Osteoblast (primary cell): ENCODE measurements at places on chromosomes 5 and 9.

GRCh38 chr9:33320568-33321261 is 30.4 kb downstream of the NFX1 start:
- DNase-seq = peak; percentile 86

DNA sequence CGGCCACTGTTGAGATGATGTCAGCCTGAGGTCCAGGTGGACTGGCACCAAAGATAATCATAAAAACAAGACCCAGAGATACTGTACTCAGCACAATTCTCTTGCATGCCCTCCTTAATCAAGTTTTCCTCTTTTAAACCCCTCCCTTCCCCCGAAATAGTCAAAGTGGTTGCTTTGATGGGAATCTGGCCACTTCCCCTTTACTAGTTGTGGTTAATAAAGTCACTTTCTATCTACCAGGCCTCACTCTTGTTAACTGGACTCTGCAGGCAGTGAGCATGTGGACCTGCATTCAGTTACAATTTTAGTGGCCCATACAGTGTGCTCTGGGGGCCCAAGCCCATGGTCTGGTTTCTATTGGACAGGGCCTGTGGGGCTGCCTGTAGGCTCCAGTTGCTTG is 17.5 kb downstream of the FBP2 start:
- DNase-seq = no peak

DNA sequence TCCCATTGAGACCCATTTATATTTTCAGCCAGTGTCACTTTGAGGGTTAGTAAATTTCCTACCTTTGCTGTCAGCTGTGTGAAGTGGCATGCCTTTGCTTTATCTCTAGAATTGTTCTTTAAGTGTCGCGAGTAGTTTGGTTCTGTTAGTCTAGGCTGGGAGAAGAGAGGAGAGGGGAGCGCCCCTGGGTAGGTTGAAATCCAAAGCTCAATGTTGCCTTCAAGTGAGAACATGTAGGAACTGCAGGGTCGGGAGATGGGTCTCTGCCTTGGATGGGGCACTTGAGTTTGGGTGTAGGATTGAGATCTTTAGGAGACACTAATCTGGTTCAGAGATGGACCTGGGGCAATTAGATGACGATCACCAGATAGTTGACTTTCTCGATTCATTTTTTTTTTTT is 46.3 kb downstream of the STC2 start:
- DNase-seq = peak; percentile 80

DNA sequence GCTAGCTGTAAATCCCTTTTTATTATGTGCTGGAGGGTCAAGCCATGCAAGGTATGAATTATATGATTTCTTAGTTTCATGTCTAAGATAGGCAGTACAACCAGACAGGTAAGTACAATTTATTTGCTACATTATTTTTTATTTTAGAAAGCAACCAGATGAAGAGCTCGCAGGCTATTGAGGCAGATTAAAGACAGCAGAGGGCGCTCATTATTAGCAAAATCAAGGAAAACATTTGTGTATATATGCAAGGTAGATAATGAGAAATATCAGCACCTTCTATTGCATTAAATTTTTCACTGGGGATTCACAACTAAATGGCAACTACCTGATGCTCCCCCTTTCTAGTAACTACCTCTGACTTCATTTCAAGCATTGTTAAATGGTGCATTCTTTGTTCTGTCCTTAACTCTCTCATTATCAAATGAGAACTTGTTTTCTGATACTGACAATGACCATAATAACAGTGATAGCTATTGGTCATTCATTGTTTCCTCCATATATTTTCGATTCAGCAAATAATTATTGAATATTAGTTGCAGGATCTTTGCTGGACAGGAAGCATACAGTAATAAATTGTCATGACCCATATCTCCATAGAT is 8.6 kb downstream of the SCGB3A2 start:
- DNase-seq = no peak

DNA sequence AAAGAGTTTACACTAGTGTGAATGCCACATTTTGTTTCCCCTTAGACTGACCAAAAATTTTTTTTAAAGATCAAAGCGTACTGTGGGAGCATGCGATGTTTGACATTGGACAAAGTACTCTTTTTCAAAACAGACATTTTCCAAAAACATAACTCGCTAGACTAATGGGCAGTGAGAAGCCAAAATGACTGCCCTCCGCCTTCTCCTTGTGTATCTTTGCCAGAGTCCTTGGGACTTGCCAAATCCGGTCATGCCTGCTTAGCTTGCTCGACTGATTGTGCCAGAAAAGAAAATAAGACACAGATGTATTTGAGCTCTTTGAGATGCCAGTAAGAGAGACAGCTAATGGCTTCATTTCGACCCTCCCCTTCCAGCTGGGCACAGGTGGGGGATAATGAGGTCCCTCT is 157.5 kb downstream of the MAPKAP1 start:
- no peak for DNase-seq

DNA sequence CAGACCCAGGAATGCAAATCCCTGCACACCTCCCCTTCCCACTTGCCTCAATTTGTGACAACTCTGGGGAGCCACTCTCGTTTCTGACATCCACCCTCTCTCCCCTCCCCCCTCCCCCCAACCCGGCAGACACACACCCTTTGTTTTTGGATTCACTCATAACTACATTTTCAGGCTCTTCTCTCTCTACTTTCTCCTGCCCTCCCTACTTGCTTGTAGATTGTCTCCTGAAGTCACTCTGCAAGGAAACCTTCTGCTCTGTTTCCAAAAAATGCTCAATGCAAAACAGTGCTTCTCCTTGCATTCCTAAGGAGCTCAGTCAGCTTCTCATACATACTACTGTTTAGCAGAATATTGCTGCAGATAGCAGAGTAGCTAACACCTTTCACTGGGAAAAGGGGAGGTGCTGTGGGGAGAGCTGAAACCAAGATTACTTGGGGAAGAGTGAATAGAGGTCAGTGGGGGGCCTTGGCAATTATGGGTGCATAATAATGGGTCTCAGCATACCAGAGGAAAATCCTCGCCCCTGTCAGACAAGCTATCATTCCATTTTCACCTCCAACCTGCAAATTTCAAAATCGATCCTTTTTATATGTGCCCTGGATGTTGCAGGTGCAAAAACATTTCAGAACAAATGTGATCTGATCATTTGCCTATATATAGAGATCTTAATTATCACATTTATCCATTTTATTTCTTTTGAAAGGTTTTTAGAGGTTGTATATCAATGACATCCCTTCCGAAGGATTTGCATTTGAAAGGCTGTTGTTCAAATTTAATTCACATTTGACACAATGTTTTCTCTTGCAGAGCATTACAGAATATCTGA is 1860.7 kb upstream of the WWC1 start:
- no peak for DNase-seq

GRCh38 chr9:17081814-17082213 is 53.0 kb upstream of the CNTLN start:
- DNase-seq = peak; percentile 22

DNA sequence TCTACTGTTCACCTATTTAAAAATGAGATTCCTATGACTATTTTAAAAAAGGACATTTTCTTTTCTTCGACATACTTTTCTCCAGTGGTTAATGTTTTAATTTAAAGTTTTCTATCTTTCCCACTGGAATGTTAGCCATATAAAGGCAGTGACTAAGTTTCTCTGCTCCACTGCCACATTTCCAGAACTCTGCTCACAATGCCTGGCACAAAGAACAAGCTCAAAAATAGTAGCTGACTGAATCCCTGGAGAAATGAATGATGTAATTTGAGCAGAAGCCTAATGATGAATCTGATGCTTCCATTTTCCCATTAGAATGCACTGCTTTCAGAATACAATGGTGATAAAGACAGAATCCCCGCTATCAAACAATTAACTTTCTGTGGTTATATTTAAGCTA is 817.8 kb downstream of the MTRR start:
- DNase-seq = peak; percentile 60

DNA sequence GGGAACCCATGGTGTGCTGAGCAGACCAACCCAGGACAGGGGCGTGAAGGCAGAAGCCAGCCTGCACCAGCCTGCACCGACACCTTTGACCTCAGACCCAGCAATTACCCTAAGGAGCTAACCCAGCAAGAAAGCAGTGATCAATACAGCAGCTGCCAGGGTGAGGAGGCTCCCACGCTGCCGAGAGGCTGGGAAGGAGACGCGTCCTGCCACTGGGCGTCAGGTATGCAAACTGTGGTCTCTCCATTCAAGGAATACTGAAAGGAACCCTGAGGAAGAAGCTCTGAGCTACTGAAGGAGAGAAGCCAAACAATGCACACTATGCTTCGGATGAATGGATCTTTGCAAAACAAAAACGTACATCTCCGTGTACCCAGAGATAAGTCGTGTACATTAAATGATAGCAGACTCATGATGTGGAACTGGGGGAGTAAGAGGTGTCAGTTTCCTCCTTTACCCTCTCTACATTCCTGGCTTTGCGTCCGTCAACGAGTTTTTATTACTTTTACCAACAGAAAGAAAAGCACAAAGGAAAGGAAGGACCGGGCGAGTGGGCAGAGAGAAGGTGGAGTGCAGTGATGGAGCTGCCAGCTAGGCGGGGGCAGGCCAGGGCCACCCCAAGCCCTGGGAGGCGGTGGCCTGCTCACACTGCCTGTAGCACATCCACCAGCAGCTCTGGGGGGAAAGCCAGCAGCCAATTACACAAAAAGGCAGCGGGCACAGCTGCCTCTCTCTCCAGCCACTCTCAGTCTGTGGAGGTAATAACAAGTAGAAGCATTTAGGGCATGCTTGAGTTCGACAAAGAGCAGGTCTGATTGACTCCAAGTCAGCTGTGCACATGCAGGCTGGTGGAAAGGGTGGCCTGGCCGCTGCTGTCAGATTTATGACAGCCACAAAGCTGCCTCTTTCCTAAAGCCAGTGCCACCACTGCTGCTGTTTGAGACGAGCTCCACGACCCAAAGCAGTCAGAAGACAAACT is 29.3 kb downstream of the RASGEF1C start:
- peak; percentile 63 for DNase-seq

DNA sequence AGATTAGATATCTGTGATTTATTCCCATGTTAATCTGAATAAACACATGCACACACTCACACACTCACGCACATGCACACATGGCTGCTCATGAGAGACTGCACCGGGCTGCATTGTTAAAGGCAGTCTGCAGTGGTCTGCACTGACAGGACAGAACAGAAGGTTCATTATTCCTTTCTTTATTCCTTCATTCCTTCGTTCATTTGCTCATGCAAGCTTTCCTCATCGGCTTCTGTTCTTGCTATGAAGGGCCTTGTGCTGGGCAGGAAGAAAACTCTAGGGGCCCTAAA is 41.4 kb upstream of the FSTL4 start:
- no peak for DNase-seq

GRCh38 chr5:173012882-173013281 is 29.3 kb downstream of the ATP6V0E1 start:
- no peak for DNase-seq

GRCh38 chr5:852431-853401 is 1.9 kb upstream of the ZDHHC11 start:
- DNase-seq = no peak

DNA sequence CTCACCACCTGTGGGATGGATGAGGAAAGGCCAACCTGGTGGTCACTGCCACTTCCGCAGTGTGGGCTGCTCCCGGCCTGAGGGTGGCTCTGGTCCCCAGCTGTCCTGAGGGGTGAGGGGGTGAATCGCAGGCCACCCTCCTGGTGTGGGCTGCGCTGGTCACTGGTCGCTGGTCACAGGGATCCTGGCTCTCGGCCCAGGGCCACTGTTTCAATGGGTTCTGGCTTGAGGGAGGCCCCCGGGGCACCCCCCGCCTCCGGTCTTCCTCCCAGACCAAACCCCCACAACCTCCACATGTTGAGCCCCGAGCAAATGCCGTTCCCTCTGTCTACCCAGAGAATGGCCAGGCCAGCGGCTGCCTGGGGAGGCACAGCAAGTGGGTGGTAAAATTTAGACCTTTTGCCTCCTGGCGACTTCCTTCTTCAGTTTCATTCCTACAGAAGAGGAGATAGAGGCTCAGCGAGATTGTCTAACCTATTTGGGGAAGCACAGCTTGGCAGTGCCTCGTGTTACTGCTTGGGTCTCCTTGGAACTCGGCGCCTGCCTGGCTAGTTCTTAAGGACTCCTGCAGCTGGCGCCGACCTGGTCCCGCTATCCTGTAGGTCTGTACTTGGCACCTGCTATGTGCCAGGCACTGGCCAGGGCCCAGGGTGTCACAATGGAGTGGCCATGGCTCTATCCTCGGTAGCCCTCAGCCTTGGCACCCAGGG is 48.2 kb downstream of the RXRA start:
- no peak for DNase-seq

DNA sequence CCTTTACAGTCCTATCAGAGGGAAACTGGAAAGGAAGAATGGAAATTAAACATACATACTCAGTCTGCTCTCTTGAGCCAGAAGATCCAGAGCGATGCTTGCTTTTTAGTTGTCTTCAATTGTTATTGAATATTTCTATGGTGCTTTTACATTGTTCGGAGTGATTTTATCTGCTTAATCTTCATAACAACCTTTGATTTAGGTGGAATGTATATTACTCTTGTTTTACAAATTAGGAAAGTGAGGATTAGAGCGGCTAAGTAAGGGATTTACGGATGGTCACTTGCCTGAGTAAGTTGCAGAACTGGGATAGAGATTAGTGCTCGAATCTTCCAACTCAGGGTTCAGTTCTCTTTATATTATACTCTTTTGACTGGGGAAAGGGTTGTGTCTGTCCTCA is 69.1 kb downstream of the PBX3 start:
- DNase-seq = no peak

- DNase-seq = no peak
Observed at GRCh38 chr5:74199005-74199404, 441.5 kb downstream of the ENC1 start.

DNA sequence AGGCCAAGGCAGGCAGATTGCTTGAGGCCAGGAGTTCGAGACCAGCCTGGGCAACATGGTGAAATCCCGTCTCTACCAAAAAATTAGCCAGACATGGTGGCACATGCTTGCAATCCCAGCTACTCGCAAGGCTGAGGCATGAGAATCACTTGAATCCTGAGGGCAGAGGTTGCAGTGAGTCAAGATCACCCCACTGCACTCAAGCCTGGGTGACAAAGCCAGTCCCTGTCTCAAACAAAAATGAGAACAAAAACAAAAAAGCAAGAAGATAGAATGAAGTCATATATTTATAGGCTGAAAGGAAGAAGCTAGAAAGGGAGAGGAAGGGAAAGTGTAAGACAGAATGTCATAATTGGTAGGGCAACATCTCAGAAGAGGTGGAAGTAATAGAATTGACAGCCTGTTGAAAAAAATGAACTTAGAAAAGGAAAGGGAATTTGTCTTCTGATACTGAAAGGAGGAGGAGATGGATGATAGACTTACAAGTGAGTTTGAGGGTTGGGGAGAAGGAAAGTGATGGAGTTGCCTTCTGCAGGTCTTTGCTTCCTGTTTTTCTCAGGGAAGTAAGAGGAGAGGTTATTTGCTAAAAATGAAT is 32.2 kb downstream of the CARD6 start:
- DNase-seq = no peak

DNA sequence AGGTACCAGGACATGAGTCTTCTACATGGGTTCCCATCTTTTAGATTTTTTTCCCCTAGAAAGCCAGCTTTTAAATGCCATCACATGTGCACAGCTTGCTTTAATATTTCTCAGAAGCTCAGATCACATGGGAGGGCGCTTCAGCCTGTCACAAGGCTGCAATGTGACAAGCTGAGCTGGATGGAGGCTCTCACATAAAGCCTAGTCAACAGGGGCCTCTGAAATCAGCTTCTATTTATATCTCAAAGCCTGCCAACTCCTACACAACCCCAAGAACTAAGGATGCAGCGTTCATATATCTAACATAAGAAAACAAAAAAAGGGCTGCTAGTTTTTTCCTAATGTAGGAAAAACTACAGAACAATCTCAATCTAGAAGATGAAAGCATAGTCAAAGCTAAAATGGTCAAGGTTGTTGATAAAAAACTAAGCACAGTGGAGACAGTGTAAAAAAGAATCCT is 2.3 kb downstream of the ZFAND5 start:
- DNase-seq = peak; percentile 93
